ENCODE measurements at places on chromosomes 5 and 9. TPM values are rescaled to one million over a fixed set of nuclear protein-coding genes. Genes with fewer than 3 reads are reported as not detected.

The MYOZ3 gene
- total RNA-seq, result not detected

The ORM2 gene
- not detected for total RNA-seq

The EIF4E1B gene
- total RNA-seq, result 2.4 TPM

The LHX2 gene
- total RNA-seq, result not detected

The ZNF169 gene
- 11.2 TPM for total RNA-seq

The HTR4 gene
- total RNA-seq, result not detected

The TAF11L5 gene
- not detected for total RNA-seq

The PDE6A gene
- not detected for total RNA-seq

The HRCT1 gene
- total RNA-seq, result not detected

The KIF4B gene
- not detected for total RNA-seq

The SPAG8 gene
- 5.1 TPM for total RNA-seq

The IFNK gene
- not detected for total RNA-seq

DNA sequence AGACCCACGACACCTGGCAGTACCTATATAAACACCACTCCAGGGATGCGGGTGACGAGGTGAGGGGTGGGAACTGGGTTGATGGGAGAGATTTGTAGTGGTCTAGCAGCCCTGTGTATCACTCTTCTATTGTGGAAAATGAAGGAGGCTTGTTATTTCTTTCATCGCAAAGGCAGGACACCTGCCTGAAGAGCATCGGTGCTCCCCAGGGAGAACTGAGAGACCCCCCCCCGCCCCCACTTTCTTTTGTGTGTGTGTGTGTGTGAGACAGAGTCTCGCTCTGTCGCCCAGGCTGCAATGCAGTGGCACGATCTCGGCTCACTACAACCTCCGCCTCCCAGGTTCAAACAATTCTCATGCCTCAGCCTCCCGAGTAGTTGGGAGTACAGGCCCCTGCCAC is 8.3 kb upstream of the WDR5 start:
- DNase-seq, result peak; percentile 70

- DNase-seq, result no peak
Observed at GRCh38 chr5:80631278-80632259, 22.9 kb upstream of the MSH3 start.

GRCh38 chr9:17600962-17601593 is 22.2 kb downstream of the SH3GL2 start:
- no peak for DNase-seq

- DNase-seq, result no peak
Observed at GRCh38 chr9:6417186-6417585, 4.2 kb downstream of the UHRF2 start.

DNA sequence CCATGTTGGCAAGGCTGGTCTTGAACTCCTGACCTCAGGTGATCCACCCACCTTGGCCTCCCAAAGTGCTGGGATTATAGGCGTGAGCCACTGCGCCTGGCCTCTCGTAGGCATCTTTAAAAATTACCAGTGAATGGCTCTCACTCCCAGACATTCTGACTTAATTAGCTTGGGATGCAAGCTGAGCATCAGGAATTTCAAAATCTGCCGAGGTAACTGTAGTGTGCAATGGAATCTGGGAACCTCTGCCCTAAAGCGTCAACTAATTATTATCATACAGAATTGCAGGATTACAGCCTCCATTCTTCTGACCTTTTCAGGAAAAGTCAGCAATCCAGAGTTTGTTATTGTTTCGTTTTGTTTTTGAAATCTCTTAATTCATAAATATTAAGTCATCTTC is 213.4 kb upstream of the DMAC1 start:
- DNase-seq, result no peak

DNA sequence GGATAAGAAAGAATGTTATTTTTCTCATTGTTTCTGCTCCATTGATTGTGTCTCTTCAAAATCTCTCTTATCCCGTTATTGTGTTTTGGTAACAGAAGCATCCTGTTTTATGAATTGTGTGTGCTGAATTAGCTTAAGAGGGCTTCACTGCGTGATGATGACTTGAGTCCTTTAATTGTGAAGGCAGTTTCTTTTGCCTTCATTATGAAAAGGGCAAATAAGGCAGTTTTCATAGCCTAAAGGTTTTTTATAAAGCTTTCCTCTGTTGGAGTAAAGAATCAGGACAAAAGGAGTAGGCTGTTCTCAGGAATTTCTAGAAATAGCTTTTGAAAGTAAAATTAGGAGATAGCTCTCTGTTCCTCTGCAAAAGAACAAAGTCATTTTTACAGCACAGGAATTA is 169.8 kb downstream of the FOCAD start:
- DNase-seq, result no peak

GRCh38 chr5:150778088-150778516 is 455 bp upstream of the SMIM3 start:
- no peak for DNase-seq

DNA sequence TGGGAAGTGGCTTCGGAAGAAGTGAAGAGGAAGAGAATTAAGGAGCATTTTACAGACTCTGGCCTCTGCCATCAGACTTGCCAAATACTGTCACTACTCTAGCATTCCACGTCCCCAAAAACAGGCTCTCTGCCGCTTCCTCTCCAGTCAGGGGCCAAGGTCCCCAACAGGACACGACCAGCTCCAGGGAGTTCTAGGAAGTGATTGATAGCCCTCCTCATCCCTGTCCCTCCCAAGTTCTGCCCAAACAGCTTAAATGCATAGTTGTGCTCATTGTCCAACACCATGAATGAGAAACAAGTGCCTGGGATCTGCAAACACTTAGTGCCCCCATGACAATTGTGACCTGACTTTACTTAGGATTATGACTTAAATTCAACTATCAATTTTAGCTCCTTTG is 96.5 kb downstream of the MED10 start:
- DNase-seq, result no peak

- DNase-seq, result no peak
Observed at GRCh38 chr9:76545191-76545590, 86.2 kb downstream of the GCNT1 start.

GRCh38 chr9:104900871-104901270 is 27.1 kb downstream of the ABCA1 start:
- DNase-seq, result no peak

DNA sequence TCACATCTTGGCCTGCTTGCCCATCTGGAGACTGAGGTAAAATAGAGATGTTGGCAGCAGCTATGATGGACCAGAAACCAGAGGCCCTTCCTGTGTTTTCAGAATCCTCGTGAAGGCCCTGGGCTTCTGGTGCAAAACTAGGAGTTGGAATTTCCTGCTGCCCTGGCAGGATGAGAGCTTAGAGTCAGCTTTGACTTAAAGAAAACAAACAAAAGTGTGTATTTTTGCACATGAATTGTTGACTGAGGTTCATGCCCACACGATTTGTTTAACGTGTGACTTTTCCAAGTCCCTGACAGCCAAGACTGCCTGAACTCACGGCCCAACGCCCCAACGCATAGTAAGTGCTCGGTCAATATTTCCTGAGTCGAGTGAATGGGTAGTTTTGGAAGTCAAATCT is 303.1 kb downstream of the MLLT3 start:
- DNase-seq, result no peak

DNA sequence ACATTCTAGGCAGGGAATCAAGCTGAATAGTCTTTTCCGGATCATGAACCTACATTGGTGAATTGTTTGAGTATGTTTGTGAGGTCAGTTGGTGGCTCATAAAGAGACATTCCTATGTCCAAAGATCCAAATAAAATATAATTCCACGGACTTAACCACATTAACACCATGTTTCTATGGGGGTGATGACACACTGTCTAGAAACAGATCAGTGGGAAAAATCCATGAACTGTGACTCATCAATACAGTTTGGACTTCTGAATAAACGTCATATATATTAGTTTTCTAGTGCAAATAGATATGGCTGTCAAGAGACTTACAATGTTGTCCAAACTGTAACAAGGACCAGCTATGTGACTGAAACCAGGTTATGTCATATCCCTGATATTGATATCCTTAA is 509.9 kb upstream of the TYRP1 start:
- no peak for DNase-seq

GRCh38 chr5:18238321-18238720 is 604.1 kb downstream of the TAF11L14 start:
- no peak for DNase-seq

- DNase-seq, result peak; percentile 7
Observed at GRCh38 chr5:124289641-124290311, 456.7 kb downstream of the ZNF608 start.

DNA sequence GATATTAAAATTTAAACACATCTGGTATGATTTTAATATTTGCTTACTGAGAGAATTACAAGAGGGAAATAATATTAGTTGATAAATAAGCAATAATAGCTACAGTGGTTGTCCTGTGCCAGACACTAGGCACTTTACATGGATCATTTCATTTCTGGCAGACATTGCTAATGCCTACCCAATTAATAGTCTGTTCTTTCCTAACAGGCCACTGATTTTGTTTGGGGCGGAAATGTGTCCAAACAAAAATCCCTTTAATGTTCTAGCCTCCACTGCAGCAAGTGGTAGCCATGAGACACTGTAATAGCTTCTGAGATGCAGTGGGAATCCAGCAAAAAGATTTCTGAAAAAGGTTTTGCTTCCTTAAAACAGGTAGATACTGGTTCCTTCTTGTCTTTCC is 527.4 kb downstream of the CSNK1G3 start:
- no peak for DNase-seq

GRCh38 chr5:127757576-127757975 is 54.4 kb downstream of the CCDC192 start:
- DNase-seq, result peak; percentile 10

DNA sequence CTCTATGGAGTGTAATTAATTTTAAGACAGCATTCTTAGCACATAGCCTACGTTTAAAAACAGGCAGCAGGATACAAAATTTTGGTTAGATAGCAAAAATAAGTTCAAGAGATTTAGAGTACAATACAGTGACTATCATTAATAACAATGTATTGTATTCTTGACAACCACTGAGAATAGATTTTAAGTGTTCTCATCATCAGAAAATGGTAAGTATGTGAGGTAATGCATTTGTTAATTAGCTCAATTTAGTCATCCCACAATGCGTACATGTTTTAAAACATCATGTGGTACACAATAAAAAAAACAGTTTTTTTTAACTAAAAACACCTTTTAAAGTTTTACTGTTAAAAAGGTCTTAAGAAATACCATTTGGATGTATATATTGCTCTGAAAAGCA is 94.2 kb downstream of the MUSK start:
- no peak for DNase-seq

GRCh38 chr9:70614786-70615463 is 200.5 kb upstream of the KLF9 start:
- no peak for DNase-seq

GRCh38 chr5:148297731-148298130 is 14.5 kb upstream of the SPINK7 start:
- no peak for DNase-seq

DNA sequence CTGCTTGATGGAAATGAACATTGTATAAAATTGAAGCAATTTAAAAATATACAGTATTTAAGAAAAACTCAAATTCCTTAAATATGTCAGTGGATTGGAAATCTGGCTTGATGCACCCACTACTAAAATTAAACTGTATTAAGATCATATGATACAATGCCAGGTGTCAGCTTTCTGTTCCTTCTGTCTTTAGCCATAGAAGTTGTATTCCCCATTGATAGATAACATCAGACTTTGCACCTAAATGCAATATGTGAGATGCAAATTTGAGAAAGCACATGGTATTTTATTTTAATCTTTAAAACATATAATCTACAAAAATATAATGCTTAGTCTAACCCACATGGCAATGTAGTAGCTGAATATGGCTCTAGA is 697.4 kb upstream of the WWC1 start:
- no peak for DNase-seq

- peak; percentile 59 for DNase-seq
Observed at GRCh38 chr9:34267660-34268059, 61.4 kb downstream of the KIF24 start.

GRCh38 chr9:112754578-112754977 is 4.0 kb downstream of the SNX30 start:
- DNase-seq, result peak; percentile 31

DNA sequence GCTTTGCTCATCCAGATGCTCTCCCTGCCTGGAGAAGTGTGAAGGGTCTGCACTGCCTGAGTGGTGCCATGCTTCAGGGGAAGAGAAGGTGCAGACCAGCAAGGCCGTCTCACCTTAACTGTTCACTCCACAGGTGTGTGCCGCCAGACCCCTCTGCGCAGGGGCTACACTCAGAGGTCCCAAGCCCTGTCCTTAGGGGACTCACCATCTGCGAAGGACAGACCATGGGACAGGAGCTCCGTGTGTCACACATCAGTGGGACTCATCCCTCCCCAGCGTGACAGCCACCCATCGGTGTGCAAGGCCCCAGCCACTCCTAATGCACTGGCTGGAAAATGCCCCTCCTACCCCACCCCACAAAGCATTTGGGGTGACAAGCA is 142.9 kb downstream of the OLFM1 start:
- DNase-seq, result no peak

All from OCI-LY7 (cell line).